ENCODE measurements at places on chromosomes 1 and 21.

- no peaks in the 10 kb centered on the region for H3K36me3 ChIP-seq
Measured at GRCh38 chr1:33430692-33431593, at the start of gene PHC2. PHC2 (minus strand) TSS chr1:33431095; CDS start chr1:33375539, 55,556 bp downstream.

DNA sequence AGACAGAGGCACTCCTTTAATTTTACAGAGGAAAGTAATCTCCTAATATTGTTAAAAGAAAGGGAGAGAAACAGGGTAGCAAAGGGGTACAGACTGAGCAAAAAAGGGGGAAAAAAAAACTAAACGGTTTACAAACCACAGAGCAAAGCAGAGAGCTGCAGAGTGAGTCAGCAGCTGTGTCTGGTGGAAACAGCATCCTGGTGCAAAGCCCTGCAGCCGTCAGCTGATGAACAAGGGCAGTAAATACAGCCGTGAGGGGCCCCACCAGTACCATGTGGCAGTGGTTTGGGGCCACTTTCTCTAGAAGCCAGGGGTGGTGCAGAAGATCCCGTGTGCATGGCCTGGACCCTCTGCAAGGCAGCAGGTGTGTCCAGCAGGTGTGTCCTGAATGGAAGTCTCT is 111.3 kb downstream of the ERG start:
- DNase-seq, result no peak
- H3K4me1 ChIP-seq, result no peaks in the 10 kb centered on the region
- no peaks in the 10 kb centered on the region for H3K27me3 ChIP-seq
- H3K27ac ChIP-seq, result peak overlapping the region; percentile 64

DNA sequence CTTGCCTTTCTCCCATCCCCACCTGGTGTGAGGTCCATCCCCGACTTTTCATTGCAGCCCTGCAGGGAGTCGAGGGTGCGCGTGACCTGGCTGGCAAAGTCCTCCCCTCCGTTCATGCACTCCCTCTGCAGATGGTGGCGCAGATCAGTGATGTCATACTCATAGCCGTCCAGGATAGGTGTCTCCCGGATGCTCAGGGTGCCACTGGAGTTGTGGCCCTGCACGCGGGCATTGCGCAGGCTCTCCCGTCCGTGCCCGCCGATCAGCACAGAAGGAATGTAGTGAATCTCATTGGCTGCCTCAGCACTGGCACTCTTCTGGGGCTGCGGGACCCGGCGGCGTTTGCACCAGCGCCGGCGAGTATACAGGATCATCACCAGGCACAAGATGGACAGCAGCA is 132.1 kb downstream of the ASTN1 start:
- no peaks in the 10 kb centered on the region for H3K36me3 ChIP-seq
- no peak overlapping the region for H3K4me3 ChIP-seq
- H3K27me3 ChIP-seq, result peaks cover 8% of the 10 kb centered on the region
- H3K4me1 ChIP-seq, result no peaks in the 10 kb centered on the region
- H3K27ac ChIP-seq, result no peak overlapping the region
- no peak for DNase-seq

DNA sequence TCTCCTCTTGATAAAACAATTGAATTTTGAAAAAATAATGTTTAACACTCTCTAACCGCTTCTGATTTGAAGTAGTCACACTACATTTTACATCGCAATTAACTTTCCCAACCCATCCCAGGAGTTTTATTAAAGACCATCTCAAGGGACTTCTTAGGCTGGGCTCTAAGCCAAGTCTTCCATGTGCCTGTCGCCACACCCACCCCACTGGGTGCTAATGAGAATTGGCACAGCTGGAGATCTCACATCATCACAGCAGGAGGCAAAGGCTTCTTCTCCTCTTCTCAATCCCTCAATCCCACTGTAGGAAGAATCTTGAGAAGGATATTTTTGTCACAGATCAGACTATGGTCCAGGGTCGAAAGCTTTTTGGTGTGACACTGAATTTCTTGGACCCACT is 328.9 kb downstream of the NUF2 start:
- H3K27ac ChIP-seq, result no peak overlapping the region
- H3K27me3 ChIP-seq, result no peaks in the 10 kb centered on the region
- H3K4me1 ChIP-seq, result no peaks in the 10 kb centered on the region
- H3K36me3 ChIP-seq, result no peaks in the 10 kb centered on the region
- H3K4me3 ChIP-seq, result no peak overlapping the region

DNA sequence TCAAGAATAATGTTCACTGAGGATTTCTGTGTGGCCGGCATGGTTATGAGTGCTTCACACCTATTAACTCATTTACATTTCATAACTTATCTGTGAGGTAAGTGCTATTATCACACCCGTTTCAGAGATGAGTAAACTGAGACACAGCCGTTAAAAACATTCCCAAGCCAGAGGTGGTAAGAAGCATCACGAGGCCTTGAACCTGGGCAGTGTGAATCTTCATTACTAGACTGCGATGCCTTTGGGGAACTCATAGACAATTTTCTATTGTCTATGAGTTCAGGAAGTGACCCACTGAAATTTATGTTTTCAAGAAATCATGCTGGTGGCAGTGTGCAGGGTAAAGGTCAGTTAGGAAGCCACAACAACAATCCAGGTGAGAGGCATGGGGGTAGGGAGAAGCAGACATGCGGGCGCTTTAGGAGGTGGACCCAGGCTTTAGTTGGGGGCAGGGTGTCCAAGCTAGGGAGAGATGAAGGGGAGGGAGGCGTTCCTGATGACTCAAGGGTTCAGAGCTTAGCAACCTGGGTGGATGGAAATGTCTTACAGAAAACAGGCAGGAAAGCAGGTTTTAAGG is 14.5 kb downstream of the GNG12 start:
- no peaks in the 10 kb centered on the region for H3K36me3 ChIP-seq
- H3K4me3 ChIP-seq, result no peak overlapping the region
- DNase-seq, result no peak
- peaks cover 10% of the 10 kb centered on the region for H3K4me1 ChIP-seq
- no peaks in the 10 kb centered on the region for H3K27me3 ChIP-seq

DNA sequence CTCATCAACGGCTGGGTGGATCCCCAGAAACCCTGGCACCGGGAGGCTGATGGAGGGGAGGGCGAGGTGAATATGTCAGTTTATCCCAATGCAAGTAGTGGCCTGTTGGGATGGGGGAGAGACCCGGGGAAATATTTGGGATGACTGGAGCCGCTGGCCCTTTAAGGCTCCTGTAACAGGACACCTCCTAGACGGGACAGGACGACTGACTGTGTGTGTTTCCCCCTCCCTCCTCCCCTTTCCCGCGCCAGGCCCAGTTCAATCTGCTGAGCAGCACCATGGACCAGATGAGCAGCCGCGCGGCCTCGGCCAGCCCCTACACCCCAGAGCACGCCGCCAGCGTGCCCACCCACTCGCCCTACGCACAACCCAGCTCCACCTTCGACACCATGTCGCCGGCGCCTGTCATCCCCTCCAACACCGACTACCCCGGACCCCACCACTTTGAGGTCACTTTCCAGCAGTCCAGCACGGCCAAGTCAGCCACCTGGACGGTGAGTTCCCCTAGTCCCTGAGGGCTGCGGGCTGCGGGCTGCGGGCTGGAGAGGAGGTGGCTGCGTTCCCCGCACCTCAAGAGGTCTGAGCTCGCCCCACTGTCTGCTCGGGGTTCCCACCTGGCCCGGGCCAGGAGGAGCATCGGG is 44.8 kb upstream of the CCDC27 start:
- DNase-seq, result no peak
- no peaks in the 10 kb centered on the region for H3K4me1 ChIP-seq
- H3K4me3 ChIP-seq, result no peak overlapping the region
- H3K27ac ChIP-seq, result no peak overlapping the region

GRCh38 chr1:100976936-100977335 is 48.6 kb downstream of the DPH5 start:
- no peak for DNase-seq
- H3K4me3 ChIP-seq, result no peak overlapping the region
- H3K27ac ChIP-seq, result peak overlapping the region; percentile 54
- H3K4me1 ChIP-seq, result peaks cover 4% of the 10 kb centered on the region
- H3K36me3 ChIP-seq, result peaks cover 36% of the 10 kb centered on the region
- no peaks in the 10 kb centered on the region for H3K27me3 ChIP-seq

DNA sequence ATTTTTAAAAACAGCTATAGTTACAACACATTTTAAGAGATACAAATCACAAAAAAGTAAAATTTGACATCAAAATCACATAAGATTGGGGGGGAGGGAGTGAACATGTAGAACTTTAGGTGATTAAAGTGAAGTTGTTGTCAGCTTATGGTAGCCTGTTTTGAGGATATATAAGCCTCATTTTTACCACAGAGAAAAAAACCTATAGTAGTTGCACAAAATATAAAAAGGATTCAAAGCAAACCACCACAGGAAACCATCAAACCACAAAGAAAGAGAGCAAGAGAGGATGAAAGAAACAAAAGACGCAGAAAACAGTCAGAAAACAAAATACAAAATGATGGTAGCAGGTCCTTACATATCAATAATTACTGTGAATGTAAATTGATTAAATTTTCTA is 291.9 kb upstream of the DEPDC1 start:
- H3K36me3 ChIP-seq, result no peaks in the 10 kb centered on the region
- H3K4me3 ChIP-seq, result no peak overlapping the region
- no peaks in the 10 kb centered on the region for H3K27me3 ChIP-seq
- H3K27ac ChIP-seq, result no peak overlapping the region
- no peak for DNase-seq

- H3K36me3 ChIP-seq, result no peaks in the 10 kb centered on the region
- no peaks in the 10 kb centered on the region for H3K4me1 ChIP-seq
- H3K27me3 ChIP-seq, result no peaks in the 10 kb centered on the region
- no peak for DNase-seq
Measured at GRCh38 chr1:13627127-13627526, 43.5 kb downstream of the PDPN start.

DNA sequence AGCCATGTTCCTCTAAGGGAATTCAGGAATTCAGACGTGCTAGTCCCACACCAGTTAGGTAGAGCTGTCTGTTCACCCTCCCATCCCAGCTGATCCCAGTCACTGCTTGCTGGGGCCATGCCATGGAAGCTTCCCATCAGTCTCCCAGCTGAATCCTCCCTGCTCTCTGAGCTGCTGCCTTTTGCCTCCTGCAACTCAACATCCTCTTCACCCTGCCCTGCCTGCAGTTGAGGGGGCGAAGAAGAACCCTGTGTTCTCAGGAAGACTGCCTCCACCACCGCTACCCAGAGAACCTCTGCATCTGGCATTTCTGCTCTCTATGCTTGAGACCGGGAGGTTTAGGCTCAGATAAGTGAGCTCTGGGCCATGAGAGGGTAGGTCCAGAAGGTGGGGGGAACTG is 16.2 kb downstream of the CDCA8 start:
- H3K4me3 ChIP-seq, result no peak overlapping the region
- DNase-seq, result no peak
- H3K4me1 ChIP-seq, result no peaks in the 10 kb centered on the region
- no peaks in the 10 kb centered on the region for H3K27me3 ChIP-seq
- peaks cover 74% of the 10 kb centered on the region for H3K36me3 ChIP-seq
- no peak overlapping the region for H3K27ac ChIP-seq

GRCh38 chr1:207362962-207363860 is 41.7 kb downstream of the CD55 start:
- H3K36me3 ChIP-seq, result peaks cover 80% of the 10 kb centered on the region
- no peak for DNase-seq
- no peak overlapping the region for H3K4me3 ChIP-seq
- H3K4me1 ChIP-seq, result no peaks in the 10 kb centered on the region
- no peak overlapping the region for H3K27ac ChIP-seq

GRCh38 chr1:65959896-65960567 is 167.3 kb downstream of the PDE4B start:
- H3K27me3 ChIP-seq, result no peaks in the 10 kb centered on the region
- DNase-seq, result no peak
- no peaks in the 10 kb centered on the region for H3K4me1 ChIP-seq
- no peaks in the 10 kb centered on the region for H3K36me3 ChIP-seq
- H3K27ac ChIP-seq, result no peak overlapping the region

DNA sequence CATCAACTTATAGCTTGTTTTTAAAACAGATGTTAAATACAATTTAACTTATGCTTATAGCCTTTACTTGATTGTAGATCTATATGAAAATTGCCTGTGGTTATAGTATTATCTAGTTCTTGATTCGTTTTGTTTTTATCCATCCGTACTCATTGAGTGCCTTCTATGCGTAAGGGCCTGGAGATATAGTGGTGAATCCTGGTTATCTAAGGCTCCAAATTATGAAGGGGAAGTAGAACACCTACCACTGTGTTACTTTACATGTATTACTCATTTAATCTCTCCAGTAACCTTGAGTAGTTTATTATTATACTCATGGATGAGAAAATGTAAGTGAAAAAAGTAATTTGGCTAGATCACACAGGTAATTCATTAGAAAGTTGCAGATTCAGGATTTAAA is 121.8 kb downstream of the OSBPL9 start:
- H3K4me1 ChIP-seq, result peaks cover 28% of the 10 kb centered on the region
- no peaks in the 10 kb centered on the region for H3K27me3 ChIP-seq
- H3K27ac ChIP-seq, result peak overlapping the region; percentile 67
- DNase-seq, result no peak
- no peaks in the 10 kb centered on the region for H3K36me3 ChIP-seq

- H3K4me1 ChIP-seq, result peaks cover 13% of the 10 kb centered on the region
- no peak for DNase-seq
- no peaks in the 10 kb centered on the region for H3K36me3 ChIP-seq
- no peak overlapping the region for H3K27ac ChIP-seq
- peak overlapping the region; percentile 31 for H3K4me3 ChIP-seq
- no peaks in the 10 kb centered on the region for H3K27me3 ChIP-seq
Measured at GRCh38 chr1:47533793-47534328, 96.0 kb downstream of the FOXD2 start.

GRCh38 chr1:74822851-74823401 is 90.0 kb downstream of the TYW3 start:
- H3K27ac ChIP-seq, result no peak overlapping the region
- no peaks in the 10 kb centered on the region for H3K4me1 ChIP-seq
- peak; percentile 35 for DNase-seq
- no peak overlapping the region for H3K4me3 ChIP-seq

DNA sequence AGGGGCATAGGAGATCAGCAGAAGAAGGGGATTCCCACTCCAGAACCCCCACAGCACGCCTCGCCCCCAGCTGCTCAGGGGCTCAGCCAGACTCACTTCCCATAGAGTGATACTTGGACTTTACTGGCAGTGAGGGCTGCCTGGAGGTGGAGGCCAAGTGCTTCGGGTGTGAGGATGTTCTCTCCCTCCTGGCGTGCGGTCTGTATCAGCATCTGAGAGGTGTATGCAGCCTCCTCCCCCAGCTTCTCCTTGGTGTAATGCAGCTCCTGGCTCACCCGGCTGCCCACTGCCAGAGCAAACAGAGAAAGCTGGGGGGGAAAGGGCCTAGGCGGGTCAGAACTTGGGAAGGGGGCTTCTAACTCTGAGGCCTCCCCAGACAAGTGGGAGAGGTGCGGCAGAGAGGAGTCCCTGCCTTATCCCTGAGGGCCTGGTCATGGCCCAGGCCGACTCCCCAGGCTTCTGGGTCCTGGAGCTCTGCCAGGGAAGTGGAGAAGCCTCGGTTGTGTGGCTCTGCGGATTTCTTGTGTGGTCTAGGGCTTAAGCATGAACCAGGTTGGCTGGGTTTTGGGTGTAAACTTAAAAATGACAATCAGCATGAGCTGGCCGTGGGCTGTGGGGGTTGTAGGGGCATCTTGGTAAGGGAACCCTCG is 10.9 kb downstream of the PTCH2 start:
- H3K27ac ChIP-seq, result no peak overlapping the region
- DNase-seq, result no peak
- H3K4me1 ChIP-seq, result peaks cover 50% of the 10 kb centered on the region
- H3K36me3 ChIP-seq, result no peaks in the 10 kb centered on the region

All from left lung (tissue), 14 donors.